ENCODE measurements at places on chromosomes 2 and 18.

GRCh38 chr2:56148825-56149224 lies 35.0 kb upstream of the CCDC85A start:
- DNase-seq: no peak

DNA sequence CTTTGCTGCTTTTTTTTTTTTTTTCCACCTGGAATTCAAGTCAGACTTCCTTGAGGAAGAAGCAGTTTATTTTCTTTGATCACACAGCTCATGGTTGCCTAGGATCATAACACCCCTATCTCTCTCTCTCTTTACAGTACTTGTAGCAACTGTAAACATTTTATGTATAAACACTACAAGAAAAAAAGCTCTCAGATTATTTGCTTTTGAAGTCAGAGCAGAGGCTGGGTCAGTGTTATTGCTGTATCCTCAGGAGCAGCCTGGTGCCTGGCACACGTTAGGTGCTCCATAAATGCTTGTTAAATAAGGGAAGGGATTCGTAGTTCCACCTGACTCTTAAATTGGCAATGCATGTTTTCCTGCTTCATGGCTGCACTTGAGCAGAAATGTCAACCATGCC lies 221.2 kb downstream of the TGIF1 start:
- no peak for DNase-seq

DNA sequence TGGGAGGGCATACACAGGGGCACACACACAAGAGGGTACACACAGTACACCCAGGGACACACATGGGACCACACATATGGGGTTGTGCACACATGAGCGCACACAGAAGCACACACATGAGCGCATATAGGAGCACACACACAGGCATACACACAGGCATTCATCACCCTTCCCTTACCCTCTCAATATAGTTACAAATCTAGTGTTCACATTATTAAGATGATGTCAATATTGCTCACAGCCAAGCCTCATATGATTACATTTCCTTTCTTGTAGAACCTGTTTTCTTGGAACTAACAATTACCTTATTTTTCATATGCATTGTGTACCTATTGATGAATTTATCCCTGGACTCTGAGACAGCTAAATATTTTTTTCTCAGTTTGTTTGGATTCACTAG lies 156.7 kb downstream of the FHOD3 start:
- DNase-seq: no peak

GRCh38 chr2:3545788-3546478 lies 12.2 kb downstream of the RNASEH1 start:
- DNase-seq: no peak

DNA sequence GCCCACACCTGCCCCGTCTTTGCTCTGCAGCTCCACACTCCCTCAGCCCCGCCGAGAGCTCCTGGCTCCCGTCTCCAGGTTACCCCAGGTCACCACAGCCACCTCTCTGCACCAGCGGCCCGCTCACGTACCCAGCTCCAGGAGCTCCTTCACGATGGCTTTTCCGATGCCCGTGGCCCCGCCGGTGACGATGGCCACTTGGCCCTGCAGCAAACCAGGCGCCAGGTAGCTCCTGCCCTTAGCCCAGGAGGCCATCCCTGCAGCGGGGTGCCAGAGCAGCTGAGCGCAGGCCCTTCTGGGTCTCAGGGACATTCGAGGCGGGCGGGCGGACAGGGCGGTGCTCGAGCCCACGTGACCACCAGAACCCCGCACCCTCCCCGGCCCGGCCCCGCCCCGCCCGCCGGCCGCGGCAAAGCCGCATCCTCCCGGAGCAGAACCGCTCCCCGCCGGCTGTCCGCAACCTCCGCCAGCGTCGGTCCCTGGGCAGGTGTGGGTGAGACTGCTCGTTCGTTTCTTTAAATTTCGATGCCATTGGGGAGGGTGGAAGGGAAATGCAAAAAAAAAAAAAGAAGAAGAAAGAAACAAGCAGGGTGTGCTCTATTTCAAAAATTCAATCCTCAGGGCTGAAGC lies at the start of the genes PECR and TMEM169:
Gene PECR, minus strand, starts transcription at position 323 of the 630 bp plus-strand sequence. Its CDS starts 68 bp downstream, at position 255.
Gene TMEM169, plus strand, starts transcription at position 433 of the 630 bp plus-strand sequence. CDS start 14,045 bp downstream, outside the sequence.
- peak; percentile 54 for DNase-seq

DNA sequence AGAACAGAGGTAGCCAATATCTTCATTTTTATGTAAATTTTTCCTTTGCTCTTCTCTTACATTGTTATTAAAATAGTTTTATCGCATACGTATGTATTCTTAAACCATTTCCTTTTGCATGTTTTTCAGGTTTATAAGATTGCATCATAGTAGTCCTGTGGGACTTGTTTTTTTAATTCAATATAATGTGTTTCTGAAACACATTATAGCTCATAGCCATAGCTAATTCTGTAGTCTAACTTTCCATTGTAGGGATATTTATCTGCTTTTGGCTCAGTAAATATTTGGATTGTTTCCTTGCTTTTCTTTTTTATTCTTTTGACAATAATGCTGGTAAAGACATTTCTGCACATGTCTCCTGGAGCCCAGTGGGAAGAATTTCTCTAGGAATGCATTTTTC lies 484.3 kb downstream of the PTPRM start:
- no peak for DNase-seq

GRCh38 chr2:232931636-232932035 lies 61.6 kb downstream of the SNORC start:
- no peak for DNase-seq

- DNase-seq: peak; percentile 97
Observed at GRCh38 chr2:144183727-144184126, 336.2 kb downstream of the ZEB2 start.

- DNase-seq: no peak
Observed at GRCh38 chr2:236820763-236821344, 251.2 kb downstream of the ACKR3 start.

DNA sequence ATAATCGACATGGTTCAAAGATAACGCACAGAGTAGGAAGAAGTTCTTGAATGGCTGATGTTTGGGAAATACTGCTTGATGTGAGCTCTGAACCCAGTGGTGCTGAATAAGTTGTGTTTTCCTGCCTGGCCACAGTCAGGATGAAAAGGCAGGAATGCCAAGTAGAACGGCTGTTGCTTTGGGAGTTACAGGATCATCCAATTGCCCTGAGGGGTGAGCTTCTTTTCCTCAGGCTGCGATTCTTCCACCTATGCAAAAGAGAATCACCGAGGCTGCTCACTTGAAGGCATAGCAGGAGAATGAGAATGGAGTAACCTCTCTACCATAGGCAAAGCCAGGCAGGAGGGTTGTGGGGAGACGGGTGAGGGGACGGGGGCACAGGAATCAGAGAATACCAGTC lies 14.4 kb upstream of the IGFBP2 start:
- no peak for DNase-seq

- DNase-seq: no peak
Observed at GRCh38 chr2:227511239-227511930, 39.4 kb downstream of the AGFG1 start.

GRCh38 chr2:219309278-219309677 lies at the start of gene PTPRN:
PTPRN (minus strand) TSS chr2:219309401; CDS start chr2:219309332, 69 bp downstream.
- no peak for DNase-seq

GRCh38 chr18:21257386-21257785 lies 15.4 kb downstream of the GREB1L start:
- peak; percentile 5 for DNase-seq

GRCh38 chr2:157508676-157509075 lies 64.8 kb upstream of the CYTIP start:
- DNase-seq: no peak

- DNase-seq: no peak
Observed at GRCh38 chr2:197445746-197446145, 7.6 kb upstream of the COQ10B start.

DNA sequence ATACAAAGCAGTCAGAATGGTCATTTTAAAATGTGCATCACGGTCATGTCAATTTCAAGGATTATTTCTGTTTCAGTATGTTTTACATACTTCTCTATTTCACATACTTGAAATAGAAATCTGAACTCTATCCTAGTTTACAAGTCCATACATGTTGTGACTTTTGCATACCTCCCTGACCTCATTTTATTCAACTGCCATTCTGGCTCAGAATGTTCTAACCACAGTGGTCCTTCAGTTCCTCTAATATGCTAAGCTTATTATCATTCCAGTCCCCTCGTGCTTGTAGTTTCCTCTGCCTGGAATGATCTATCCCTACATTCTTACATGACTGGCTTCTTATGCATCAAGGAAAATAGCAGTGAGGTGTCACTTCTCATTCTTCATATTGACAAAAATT lies 295.6 kb downstream of the KIAA1328 start:
- no peak for DNase-seq

DNA sequence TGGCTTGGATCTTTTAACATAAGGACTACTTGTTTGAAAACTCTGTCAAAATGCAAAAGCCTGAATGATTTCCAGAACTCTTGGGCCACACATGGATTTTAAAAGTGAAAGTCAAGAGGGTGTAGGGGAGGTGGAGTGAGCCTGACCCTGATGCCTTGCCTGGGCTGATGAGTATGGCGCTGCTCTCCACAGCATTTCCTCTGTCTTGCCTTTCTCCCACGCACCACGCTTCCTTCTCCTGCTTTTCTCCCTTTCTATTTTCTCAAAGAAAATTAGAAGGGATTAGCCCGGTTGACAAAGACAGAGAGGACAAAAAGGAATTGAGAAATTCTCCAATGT lies 207.0 kb upstream of the CCDC68 start:
- DNase-seq: no peak

DNA sequence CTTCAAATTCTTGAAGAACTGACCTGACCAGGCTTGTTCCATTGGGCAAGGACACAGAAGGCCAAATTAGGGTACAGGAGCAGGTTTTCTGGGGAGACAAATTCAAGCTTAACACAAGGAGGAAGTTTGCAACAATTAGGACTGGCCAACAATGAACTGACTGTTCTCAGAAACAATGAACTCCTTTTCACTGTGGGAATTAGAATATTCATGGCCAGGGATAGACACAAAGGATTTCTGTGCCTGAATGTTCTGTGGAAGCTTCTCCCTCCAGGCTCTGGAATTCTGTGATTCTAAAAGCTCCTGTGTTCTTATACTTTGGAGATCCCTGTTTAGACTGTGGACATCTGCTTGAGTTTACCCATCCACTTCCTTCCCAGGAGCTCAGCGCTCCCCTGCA lies 15.2 kb downstream of the SMYD1 start:
- DNase-seq: no peak

DNA sequence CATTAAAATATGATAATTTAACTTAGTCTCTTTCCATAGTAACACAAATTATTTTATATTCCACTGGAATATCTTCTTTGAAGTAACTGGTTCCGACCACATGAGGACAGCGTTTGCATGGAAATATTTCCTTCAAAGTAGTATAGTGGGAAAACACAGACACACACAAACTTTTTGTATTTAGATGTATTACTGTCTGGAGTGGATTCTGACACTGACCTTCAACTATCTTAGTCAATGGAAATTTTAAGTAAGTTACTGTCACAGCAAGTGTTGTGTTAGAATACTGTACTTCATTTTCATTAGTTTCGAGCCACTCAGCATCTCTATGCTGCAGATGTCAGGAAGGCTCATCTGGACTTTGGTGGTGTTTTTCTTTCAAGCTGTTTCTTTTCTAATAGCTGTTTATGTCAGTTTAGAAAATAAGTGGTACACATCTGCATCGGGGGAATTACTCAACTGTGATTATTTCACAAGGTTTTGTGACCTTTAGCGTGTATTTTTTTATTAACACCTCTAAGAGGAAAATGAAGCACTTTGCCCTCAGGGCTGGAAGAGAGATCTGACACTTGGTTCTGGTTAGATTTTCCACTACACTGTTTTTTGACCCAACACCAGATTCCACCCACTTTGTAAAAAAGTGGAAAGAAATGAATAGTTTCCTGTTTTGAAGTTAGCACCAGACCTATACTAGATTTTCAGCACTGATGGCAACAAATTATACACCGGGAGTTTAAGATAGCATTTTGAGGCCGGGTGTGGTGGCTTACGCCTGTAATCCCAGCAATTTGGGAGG lies 18.9 kb upstream of the THOC1 start:
- DNase-seq: peak; percentile 21

DNA sequence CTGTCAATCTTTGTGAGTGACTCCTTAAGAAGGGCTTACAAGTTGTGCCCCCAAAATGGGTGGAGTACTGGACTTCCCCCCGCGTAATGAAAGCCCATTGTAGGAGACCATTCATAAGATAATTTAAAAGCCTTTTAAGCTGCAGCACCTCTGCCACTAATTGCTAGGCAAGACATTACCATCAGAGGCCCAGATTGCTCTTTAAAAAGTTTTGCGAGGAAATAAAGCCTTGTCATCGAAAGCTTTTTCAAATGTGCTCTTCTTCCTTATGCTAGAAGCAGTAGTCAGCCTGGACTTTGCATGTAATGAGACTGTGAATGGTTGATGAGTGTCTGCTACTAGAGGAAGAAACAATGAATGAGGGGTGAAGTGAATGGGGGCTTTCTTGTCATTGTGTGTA lies 345.3 kb upstream of the CDH2 start:
- DNase-seq: no peak

GRCh38 chr2:229456091-229456490 lies 185.0 kb upstream of the PID1 start:
- DNase-seq: no peak

All from fibroblast of gingiva (primary cell).